ENCODE measurements at places on chromosomes 3 and 15.

GRCh38 chr3:78434801-78435200 is 1333.0 kb downstream of the ROBO1 start:
- DNase-seq: no peak

DNA sequence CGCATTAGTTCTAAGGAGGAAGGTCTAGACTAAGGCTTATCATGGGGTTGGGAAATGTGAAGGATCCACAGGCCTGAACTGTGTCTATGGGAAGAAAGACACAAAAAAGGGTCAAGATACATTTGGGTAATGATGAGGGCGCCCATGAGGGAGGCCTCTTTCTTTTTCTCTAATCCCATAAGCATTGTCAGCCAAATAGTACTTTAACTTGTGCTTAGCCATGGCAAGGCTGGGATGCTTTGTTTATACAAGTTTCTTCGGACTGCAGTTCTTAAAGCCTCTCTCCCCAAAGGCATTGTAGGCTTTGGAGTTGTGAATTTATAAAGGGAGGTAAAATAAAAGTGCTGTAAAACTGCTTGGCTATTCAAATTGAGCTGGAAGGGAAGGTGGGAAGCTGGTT is 23.4 kb downstream of the ARMC8 start:
- no peak for DNase-seq

DNA sequence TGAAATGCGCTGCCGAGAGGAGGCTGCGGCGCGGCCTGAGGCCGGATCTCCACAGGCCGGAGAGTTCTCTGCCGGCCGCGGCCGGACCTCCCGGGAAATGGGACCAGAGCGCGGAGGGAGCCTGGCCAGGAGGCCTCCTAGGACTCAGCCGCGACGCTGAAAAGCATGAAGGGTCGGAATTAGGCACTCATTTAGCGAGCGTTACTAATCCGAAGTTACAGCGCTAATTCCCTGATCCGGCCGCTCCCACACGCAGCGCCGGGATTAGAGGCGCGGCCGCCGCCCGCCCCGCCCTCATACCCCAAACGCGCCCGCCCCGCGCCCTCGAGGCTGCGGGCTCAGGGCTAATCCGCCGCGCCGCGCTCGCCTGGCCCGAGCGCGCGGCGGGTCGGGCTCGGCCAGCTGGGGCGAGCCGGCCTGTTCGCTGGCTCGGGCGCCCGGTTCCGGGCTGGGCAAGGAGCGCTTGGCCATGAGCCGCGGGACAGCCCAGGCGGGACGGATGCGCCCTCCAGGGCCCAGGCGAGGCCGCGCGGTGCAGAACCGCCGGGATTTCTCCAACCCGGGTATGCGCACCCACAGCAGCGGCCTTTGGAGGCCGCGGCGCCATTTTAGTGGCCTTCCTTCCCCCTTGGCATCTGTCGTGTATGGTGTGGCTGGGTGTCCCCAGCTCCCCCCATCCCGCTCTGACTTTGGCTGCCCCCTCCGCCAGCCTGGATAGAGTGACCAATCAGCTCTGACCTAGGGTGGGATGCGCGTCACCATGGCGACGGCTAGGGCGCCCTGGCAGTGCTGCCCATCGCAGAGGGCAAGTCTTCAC is 36.8 kb upstream of the POLG start:
- DNase-seq: no peak

- no peak for DNase-seq
These were observed 13.8 kb upstream of the FAM219B start for GRCh38 chr15:74920456-74920855.

DNA sequence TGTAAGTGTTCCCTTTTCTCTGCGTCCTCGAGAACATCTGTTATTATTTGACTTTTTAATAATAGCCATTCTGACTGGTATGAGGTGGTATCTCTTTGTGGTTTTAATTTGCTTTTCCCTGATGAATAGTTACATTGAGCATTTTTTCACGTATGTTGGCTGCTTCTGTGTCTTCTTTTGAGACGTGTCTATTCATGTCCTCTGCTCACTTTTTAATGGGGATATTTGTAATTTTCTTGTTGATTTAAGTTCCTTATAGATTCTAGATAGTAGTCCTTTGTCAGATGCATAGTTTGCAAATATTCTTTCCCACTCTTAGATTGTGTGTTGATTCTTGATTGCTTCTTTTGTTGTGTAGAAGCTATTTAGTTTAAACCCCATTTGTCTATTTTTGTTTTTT is 179.2 kb downstream of the DOCK3 start:
- no peak for DNase-seq
